ENCODE measurements at places on chromosomes 12 and 14.

DNA sequence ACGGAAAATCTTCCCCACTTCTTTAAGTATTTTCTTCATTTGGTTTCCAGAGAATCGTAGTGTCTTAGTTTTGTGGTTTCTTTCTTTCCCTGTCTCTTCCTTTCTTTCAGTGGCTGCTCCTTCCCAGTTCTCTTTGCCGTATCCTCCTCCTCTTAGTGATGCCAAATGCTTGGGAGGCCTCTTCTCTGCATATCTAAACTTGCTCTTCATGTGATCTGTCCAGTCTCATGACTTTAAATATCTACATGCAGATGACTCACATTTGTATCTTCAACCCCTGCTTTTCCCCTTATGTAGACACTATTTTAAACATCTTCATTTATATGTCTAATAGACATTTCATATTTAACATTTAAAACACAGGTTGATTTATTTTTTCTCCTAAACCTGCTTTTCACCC lies 149.2 kb downstream of the PTCSC3 start:
- no peak for DNase-seq

GRCh38 chr14:92595267-92595666 lies 81.7 kb downstream of the RIN3 start:
- DNase-seq, result no peak

- DNase-seq, result no peak
Measured at GRCh38 chr12:71465796-71466195, 26.2 kb downstream of the LGR5 start.

DNA sequence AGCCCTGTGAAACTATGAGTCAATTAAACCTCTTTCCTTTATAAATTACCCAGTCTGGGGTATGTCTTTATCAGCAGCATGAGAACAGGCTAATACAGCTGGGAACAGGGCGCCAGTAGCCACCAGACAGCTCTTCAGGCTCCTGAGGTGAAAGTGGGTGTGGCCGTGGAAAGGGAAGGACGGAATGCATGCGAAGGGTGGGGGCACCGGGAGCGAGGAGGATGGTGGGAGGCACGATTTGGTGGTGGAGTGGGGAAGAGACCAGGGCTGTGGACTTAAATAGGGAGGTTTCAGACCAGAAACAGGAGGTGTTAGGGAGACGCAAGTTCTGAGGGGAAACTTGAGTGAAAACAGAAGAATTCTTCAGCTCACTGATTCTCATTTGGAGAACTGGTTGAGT lies 44.1 kb upstream of the CHST11 start:
- DNase-seq, result no peak

- DNase-seq, result no peak
Measured at GRCh38 chr14:101200650-101201516, 297.4 kb upstream of the RTL1 start.

GRCh38 chr12:57739914-57740538 lies 1.5 kb upstream of the AGAP2 start:
- DNase-seq, result no peak

DNA sequence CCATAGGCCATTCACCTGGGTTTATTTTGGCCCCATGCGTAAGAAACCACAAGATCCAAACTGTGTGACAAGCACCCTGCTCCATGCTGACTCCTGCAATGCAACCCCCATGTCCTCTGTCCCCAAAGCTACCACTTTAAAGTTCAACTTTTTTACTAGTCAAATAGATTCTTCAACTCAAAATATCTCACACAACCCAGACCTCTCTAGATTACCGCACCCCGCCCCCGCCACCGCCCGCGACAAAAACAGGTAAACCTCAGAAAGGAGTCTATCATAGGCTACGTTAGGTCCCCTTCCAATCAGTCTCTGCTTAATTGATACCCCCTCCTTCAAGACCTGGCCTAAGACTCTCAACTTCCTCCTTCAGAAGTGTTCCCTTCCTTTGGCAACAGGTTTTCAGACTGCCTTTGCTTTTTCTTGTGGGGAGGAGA lies 2.2 kb downstream of the ZFP36L1 start:
- DNase-seq, result no peak

DNA sequence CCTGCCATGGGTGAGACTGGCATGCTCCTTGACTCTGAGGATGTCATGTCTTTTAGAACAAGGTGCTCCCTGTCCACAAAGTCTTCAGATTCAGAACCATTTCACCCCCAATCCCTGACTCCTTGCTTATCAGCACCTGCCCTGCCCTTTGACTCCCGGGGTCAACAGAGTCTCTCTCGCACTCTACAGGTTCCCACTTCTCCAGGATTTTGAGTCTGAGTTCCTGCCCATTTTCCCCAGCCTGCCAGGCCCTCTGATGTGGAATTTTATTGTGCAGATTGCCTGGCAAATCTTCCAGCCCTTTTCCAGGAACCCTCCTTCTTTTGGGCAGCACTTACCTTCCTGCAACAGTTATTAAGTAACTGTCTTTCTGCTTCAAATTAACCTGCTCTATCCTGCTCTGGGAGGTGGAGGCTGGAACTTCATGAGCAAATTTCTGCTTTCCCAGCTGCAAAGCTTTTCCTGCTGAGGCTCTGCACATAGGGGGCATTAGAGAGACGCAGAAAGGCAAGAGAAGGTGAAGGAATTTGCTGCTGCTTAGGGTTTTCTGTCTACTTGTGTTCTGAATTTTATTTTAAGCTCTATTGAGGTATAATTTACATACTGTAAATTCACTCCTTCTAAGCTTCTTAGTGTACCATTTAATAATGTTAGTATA lies 259.1 kb downstream of the PCNX1 start:
- DNase-seq, result no peak

DNA sequence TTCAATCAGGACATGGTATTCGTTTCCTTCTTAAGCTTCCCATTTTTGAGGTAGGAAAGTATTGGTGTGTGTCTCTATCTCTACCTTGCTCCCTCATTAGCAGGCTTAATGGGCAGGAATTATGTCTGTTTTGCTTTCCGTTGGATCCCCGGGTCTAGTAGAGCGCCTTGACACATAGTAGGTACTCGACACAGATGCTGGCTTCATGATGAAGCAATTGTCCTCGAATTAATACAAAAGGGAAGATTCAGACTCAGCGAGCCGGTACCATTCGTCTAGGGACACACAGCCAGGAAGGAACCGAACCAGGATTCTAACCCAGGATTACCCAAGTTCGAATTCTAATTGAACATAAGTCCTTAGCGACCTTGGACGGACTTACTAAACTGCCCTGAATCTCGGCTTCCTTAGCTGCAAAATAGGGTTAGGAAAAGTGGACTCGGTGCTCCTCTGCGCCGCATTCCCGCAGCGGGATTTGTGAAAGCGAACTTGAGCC lies 496 bp upstream of the ISCU start:
- no peak for DNase-seq

GRCh38 chr14:104898870-104899510 lies 25.7 kb upstream of the PLD4 start:
- no peak for DNase-seq

GRCh38 chr12:66446276-66446675 lies 144.0 kb downstream of the HELB start:
- DNase-seq, result no peak

GRCh38 chr12:19910681-19911080 lies 457.7 kb upstream of the PDE3A start:
- DNase-seq, result no peak

GRCh38 chr12:4819654-4820053 lies 90.1 kb upstream of the KCNA1 start:
- no peak for DNase-seq

DNA sequence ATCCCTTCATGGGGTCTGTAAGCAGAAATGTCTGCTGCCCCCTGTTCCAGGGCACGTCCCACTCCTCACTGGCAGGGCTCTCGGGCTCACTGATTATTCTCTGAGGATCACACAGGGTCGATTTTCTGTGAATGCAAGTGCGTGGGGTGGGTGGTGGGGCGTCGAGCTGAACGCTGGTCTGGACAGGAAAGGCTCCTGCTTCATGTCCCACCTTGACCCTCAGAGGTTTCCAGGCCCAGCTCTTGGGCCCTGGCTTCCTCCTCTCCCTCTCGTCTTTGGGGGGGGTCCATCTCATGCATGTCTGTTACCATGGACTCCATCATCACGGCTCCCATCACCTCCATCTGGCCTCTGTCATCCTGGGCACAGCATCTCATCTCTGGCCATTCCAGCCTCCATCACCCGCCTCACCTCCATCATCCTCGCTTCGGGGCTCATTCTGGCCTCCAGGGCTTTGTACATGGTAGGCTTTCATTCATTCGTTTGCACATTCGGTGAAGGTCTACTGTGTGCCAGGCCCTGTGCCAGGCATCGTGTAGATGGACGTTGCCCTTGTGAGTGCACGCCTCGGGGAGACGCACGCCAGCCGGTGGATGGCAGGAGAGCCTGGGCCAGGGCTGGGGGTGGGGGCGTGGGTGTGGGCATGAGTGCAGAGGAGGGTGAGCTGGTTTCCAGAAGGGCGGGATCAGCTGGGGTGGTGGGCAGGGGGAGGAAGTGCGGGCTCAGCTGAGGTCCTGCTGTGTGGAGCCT lies 34.7 kb downstream of the RTL1 start:
- no peak for DNase-seq

DNA sequence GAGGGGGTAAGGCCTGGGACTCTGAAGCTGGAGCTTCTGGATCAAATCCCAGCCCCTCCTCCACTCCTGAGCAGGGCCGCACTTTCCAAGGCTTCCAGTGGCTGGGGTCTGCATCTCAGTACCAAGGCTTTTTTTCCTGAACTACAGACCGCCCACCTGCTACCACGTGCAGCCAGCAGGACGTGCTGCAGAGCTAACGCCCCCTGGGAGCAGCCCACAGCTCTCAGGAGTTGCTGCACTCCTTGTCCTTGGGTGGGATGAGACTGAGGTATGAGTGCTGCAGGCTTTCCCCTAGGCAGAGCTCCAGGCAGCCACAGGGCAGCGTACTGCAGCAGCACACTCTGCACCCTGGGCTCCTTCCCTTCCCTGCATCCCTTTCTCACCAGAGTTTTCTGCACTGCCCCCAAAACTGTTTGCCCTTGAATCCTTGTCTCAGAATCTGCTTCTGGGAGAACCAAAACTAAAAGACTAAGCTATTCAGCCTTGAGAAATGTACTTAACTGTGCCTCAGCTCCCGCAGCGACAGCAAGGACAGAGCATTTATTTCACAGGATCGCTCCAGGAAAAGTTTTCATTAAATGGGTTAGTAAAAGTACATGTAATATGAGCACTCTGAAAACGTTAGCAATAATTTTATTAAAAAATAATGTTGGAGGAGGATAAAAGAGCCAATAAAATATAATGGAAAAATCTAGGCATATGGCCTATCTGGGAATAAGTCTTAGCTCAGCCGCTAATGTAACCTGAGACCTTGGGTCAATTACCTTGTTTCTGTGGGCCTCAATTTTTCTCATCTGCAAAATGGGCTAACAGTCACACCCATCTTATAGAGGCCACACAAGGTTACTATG lies 25.5 kb downstream of the RBM19 start:
- DNase-seq, result no peak

DNA sequence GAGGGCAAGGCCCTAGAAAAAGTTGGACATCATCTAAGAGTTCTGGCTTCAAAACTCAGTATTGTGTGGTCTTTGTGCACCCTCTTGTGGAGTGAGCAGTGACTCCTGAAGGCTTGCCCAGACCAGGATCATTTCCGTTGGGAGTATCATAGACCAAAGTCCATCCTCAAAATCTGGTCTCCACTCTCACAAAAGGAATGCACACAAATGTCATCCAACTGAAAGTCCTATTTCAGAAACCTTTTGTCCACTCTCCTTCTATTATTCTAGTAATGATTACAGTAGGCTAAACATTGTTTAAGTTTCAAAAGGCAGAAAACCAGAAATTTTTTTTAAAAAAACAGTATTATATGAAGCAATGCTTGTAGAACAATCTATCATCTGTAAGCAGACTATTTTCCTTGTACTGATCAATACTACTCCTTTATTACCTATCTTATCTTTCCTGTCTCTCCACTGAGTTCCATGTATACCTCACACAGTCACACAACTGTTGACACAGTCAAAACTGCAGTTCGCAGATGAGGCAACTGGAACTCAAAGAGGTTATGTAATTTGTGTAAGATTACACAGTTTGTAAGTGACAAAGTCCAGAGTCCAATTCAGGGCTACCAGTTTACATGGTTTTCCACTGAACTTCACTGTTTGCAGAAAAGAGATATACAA lies 41.4 kb downstream of the COX16 start:
- DNase-seq, result no peak

DNA sequence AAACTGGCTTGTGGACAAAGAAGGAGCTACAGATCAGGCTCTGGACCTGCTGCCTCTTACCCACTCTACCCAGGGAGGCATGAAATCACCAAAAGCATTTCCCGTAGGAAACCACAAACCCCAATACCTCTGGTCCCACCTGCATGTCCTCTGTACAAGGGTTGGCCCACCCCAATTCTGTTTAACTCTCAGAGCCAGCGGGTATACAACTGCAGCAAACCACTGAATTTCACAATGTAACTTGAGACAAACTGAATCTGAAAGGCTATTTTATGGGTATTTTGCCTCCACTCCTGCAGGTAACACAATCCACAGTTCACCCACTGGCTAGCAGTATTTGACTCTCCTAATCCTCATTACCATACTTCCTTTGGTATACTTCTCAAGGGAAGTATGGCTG lies 16.5 kb downstream of the SIX1 start:
- DNase-seq, result peak; percentile 62

DNA sequence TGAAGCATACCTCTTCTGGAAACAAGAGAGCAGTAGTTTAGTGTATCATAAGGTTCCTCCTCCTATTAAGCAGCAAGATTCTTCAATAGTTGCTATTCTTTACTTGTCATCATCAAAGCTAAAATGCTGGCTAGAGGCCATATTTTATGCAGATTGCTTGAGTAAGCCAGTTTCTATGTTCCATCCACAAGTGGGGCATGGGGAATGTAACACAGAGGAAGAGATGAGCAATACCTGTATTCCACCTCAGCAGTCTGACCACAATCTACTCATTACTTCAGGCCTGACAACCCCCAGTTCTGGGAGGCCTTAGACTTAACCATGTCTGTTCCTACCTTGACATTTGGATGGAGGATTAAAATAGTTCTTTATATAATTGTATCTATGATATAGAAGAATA lies 423.6 kb downstream of the BTG1 start:
- no peak for DNase-seq

DNA sequence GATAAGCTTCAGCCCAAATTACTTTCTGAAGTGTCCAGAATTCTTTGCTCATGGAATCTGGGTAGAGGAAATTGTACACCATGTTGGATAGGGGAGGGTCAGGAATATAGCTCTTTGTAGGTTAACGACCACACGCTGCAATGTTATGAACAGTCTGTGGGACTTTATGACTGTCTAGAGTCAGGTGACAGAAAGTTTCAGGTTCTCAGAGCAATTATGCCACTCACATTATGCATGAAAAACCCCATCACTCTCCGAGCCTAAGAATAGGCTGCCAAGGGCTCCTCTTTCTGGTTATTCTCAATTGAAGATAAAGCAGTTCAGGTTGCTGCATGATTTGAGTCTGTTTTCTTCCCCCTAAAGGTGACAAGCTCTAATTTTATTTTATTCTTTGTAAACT lies 430.9 kb downstream of the ATP23 start:
- no peak for DNase-seq

Measured in NCI-H187 treated with DMSO at 0.1 percent for 48 hours (cell line).